ENCODE measurements at places on chromosomes 1 and 21. TPM values are rescaled to one million over a fixed set of nuclear protein-coding genes. Genes with fewer than 3 reads are reported as not detected.

Gene UBE4B
- total RNA-seq = 12.7 TPM

Gene CLCA4
- total RNA-seq = not detected

Gene SLC6A17
- total RNA-seq = 4.1 TPM

Gene RWDD3
- 8.7 TPM for total RNA-seq

Gene GJB5
- not detected for total RNA-seq

Gene CD1E
- not detected for total RNA-seq

Gene AKT3
- total RNA-seq = 16.8 TPM

Measured in A549 treated with GW870086 at 1 μM for 4 hours (cell line).